ENCODE measurements at places on chromosomes 1 and 21.

GRCh38 chr1:7404046-7404742 lies 366.9 kb upstream of the VAMP3 start:
- DNase-seq: no peak

GRCh38 chr1:233367057-233367803 lies 39.7 kb downstream of the MAP3K21 start:
- DNase-seq: no peak

GRCh38 chr1:171252482-171252881 lies 4.2 kb downstream of the FMO1 start:
- DNase-seq: no peak

DNA sequence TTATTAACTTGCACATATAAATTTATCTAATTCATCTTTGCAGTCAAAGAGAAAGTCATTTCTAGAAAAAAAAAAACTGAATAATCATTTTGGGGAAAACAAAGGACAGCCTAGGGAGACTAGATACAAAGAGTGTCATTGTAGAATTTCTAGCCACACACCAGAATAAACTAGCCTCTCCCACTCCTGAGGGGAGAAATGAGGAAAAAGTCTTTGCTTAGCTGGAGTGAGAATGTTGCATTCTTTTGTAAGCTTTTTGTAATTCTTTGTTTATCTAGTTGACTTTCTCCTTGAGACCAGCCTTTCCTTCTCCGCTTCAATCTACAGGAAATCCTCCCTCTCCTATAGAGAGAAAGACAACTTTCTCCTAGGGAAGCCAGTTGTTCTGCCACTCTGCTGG lies 15.9 kb upstream of the CGN start:
- no peak for DNase-seq

DNA sequence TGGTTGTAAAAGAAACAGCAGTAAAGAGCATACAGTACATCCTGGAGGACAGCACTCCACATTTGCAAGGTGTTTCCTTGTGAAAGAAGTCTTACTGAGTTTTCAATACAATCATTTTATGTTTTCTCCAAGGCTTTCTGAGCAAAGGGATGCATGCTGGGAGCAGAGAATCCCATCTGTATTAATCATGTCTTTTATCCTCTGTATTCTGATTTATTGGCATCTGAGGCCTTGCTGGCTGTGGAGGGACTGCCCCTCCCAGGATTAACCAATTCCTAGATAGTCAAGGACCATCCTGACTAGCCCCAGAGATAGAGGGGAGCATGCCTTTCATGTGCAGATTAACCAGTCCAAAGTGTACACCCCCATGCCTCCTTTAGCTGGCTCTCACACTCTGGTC lies 476.3 kb downstream of the SIPA1L2 start:
- DNase-seq: no peak

- DNase-seq: no peak
Measured at GRCh38 chr1:46656643-46657042, 11.5 kb downstream of the ATPAF1 start.

DNA sequence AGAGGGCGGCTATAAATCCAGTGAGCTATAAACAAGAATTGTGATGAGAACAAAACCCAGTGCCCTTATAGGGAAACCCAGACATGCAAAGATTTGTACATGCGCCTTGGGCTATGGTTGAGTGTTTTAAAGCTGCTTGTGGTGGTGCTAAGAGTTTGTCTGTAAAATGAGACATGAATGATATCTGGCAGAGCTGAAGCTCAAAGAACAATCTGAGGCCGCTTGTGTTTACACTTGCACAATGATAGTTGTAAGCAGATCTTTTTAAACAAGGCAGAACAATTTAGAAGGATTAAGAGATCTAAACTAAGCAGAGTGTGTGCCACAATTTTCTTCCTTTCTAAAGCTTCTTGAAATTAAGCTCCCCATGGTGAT lies 80.4 kb upstream of the ADAMTS5 start:
- DNase-seq: no peak
